Cardiac septum (tissue), 1 donor: ENCODE measurements at places on chromosomes 16 and 17.

DNA sequence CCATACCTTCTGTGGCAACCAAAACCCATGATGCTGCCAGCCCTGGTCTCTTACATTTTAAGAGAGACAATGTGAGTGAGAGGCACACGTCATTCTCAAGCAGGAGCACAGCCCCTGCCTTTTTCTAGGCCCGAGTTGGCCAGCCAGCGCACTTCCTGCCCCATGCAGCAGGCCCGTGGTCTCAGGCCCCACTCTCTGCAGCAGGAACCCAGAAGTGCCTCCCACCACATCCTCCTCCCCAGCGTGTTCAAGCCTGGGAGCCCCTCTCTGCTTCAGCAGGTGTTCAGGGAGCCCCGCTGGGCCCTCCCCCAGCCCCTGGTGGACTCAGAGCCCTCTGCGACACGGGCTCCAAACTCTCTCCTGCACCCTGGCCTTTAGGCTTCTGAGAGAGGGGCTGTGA is 30.5 kb downstream of the ITGAE start:
- DNase-seq: no peak

DNA sequence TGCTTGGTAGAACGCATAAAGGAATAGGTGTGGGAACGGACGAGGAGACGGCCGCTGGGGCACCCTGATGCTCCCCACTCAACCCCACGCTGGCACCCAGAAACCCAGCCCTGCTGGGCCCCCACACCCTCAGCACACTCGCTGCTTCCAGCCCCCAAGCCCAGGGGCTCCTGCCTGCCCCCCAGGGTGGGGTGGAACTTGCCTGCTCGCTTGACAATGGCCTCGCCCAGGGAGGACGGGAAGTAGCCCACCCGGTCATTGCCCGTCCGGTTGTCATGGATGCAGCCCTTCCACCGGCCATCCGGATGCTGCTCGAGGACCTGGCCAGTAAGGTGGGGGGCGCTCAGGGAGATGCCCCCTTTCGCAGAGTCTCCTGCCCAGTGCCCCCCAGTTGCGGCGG is 9.9 kb downstream of the CASKIN1 start:
- no peak for DNase-seq

GRCh38 chr16:21159281-21159951 is 942 bp downstream of the LDAF1 start:
- DNase-seq: peak; percentile 78

GRCh38 chr17:16425202-16425601 is 9.8 kb downstream of the TRPV2 start:
- no peak for DNase-seq

DNA sequence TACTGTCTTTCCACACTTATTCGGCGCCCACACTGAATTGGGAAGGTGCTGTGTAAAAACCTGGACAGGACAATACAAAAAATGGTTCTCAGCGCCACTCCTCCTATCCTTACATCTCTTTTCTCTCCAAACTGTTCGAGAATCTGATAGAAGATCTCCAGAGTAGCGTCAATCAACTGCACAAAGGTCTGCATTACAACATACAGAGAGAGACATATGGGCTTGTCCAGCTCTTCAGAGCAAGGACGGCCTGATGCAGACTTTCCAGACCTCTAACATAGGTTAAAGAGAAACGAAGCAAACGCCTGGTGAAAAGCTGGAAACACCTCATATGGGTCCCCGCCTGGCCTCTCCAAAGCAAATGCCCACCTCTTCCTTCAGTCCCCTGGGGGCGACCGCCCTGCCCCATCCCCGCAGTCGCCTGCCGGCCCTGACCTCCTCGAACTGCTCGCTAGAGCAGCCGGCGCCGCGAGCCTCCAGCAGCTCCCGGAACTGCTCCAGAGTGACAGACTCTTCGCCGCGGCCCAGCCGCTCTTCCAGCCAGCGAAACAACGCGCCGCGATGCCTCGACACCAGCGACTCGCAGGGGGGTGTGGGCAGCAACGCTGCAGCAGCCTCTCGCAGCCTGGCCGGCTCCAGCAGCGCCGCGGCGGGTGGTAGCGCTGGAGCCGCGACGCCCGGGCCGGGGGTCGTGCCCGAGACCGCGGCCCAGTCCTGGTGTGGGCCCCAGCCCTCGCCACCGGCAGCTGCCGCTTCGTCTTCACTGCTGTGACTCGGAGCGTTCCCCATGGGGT is 526 bp downstream of the ZZEF1 start:
- no peak for DNase-seq

DNA sequence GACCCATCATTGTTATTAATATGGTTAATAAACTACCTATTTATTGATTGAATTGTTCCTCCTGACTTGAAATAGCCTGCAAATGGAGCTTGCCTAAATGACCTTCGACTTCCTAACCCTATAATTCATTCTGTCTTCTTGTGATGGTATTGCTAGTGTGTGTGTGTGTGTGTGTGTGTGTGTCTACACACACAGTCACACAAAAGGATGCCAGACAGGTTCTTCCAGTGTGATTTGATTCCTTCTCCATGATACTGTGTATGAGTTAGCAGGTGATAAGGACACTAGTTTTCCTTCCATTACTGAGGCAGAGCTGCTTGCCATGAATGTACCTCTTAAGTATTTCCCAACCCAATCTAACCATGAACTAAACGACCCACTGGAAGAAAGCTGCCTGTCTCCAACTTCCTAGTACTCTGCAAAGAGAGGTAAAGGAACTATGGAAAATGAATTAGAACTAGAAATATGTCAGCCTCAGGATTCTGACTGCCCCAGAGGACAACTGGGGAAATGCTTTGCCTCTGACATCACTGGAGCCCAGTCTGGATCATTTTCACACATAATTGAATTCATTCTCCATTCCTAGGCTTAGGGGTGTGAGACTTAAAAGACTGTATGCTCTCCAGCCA is 3.5 kb upstream of the CDC6 start:
- peak; percentile 20 for DNase-seq
